ENCODE measurements at places on chromosomes 11 and 22.

GRCh38 chr11:134862587-134863195 lies 450.6 kb upstream of the B3GAT1 start:
- no peak for DNase-seq

- DNase-seq, result no peak
These were observed 6.1 kb downstream of the SMCO4 start for GRCh38 chr11:93537049-93537448.

GRCh38 chr11:91158297-91158696 lies 935.4 kb upstream of the CHORDC1 start:
- DNase-seq, result no peak

GRCh38 chr22:42906605-42907348 lies 49.7 kb upstream of the ARFGAP3 start:
- DNase-seq, result no peak

DNA sequence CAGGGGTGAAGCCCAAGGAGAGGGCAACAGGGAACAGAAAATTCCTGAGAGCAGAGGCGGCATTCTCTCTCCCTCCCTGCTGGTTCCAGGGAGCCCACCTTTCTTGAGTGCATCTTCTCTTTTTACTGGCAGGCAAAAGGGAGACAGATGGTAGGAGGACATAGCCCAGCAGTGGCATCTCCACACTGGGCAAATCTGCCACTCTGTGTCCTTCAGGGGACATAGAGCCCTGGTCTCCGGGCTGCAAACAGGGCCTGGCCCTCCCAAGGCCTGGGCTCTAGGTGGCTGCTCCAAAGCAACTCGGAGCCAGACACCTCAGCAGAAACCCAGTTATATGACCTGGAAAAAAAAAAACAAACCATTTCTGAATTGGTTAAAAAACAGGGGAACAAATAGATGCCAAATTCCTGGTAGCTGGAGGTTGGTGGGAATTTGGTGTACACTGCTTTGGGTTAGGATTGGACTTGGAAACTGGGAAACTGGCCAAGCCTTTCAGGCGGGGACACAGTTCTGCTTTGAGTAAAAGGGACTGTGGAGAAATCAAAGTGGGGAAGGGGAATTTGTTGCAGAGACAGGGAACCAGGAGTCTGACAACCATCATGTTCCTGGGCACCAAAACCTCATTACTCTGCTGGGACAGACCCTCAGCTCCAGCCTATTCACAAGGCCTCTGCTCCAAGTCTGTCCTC lies 23.6 kb upstream of the DKK3 start:
- DNase-seq, result no peak

DNA sequence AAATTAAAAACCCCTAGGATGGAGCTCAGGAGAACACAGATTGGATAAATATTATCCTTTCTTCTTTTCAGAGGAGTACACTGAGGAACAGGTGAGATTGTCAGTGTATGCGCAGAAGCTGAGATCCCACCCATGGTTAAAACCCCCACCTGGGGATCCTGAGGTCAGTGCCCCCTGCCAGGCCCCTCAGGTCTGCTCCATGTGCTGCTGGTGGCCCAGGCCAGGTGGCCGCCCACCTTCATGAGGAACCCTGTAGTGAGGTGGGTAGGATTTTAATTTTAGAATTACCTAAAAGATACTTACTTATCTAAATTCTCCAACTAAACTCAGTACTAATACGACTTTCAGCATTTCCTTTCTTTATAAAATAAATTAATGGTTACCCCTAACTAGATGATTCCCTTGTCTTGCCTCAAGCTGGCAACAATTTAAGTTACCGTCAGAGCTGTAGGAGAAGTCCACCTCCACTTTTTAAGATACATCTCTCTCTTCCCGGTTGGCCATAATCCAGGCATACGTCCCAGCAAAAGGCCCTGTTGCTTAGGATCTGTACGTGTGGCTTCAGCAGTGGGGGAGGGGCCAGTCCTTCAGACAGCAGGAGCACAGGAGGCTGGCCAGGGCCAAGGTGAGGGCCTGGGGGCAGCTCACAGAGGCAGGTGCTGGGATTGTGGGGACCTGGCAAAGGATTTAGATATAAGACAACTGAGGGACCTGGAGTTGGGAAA lies 61.5 kb upstream of the PITPNB start:
- DNase-seq, result no peak

- DNase-seq, result no peak
These were observed 10.8 kb downstream of the RPS6KA4 start for GRCh38 chr11:64369440-64370421.

DNA sequence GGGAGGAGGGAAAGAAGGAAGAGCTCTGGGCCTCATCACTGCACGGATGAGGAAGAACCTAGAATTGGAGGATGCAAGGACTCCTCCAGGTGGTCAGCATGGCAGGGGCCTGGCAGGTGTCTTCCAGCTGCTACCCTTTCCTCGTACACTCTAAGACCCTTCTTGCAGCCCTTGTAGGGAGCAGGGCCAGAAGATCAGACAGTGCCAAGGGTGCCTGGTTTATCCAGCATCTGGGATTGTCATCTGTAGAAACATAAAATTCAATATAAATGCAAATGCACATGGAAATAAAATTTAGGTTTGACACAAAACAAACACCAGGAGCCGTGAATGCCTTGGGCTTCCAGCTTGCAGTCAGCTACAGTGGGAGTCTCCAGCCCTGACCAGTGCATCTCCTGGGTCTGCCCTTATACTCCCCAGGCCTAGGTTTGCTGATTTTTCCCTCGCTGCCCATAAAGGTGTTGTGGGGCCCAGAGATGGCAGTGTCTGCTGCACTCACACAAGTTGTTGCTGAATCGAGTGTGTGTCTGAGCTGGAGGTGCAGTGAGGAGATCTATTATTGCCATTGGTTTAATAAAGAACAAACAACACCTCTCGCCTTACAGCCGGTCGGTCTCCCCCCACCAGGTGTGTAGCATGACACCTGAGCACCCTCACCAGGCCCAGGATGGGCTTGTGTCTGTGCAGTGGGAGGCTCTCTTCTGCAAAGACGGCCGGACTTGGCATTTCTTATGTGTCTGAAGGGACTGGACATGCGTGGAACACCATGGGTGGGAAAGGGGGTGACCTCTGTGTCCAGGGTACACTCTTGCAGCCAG lies 87.1 kb downstream of the BCR start:
- no peak for DNase-seq

- no peak for DNase-seq
These were observed 24.7 kb upstream of the BAIAP2L2 start for GRCh38 chr22:38135133-38135706.

DNA sequence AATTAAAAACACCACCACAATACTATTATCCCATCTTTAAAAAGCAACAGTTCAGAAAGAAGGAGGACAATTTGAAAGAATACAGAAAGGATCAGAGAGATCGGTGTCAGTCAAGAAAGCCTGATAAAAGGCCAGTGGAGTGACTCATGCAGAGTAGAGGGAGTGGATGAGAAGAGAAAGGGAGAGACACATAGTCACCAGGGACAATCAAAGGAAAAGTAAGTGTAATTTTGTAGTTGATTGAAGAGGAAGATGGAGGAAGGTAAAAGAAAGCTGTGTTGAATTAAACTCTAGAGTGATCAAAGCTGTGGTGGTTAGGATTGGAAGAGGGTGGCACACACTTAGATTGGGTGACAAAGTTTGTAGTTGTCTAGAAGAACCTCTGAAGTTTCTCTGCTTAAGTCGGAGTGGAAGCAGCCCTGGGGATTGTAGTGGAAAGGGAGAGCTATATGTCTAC lies 14.1 kb downstream of the SPECC1L start:
- DNase-seq, result no peak

GRCh38 chr22:36455571-36456463 lies 25.6 kb downstream of the TXN2 start:
- DNase-seq, result no peak

- DNase-seq, result no peak
These were observed 213.3 kb downstream of the CADM1 start for GRCh38 chr11:115290893-115291292.

- DNase-seq, result no peak
These were observed 10.1 kb downstream of the MCM5 start for GRCh38 chr22:35409783-35410662.

DNA sequence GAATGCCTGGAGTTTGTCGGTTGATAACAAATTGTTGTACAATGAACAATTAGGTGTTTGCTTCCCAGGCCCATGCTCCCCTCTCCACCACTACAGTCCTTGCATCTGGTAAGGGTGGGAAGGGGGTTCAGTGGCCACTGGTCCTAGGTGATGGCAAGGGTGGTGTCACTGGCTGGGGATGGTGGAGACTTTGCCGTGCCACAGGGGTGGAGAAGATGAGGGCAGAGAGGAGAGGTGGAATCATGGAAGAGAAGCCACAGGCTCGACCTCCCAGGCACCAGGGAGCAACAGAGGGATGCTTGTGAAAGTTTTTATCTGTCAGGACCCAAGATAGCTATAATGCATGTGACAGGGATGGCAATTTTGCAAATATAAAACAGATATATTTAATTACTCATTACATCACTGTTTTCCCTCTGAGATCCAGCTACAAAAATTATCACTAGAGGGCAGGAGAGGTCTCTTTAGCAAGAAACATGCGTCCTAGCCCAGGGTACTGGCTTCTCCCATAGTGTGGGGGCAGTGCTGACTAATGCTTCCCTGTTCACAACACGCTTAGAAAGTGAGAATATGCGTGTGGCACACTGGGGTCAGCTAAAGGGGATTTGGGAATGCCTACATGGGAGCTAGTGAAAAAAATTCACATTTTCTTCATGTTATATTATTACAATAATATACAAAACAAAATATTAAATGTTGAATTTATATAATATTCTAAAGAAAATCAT lies 49.0 kb upstream of the AMPD3 start:
- no peak for DNase-seq

- no peak for DNase-seq
These were observed 37.5 kb upstream of the HEPHL1 start for GRCh38 chr11:93983542-93984195.
